Lung microvascular endothelial cell (primary cell): ENCODE measurements at places on chromosomes 1 and 21. TPM values are rescaled to one million over a fixed set of nuclear protein-coding genes. Genes with fewer than 3 reads are reported as not detected.

GRCh38 chr1:228646717-228647522 lies 88.4 kb upstream of the RHOU start:
- DNase-seq = peak; percentile 32

DNA sequence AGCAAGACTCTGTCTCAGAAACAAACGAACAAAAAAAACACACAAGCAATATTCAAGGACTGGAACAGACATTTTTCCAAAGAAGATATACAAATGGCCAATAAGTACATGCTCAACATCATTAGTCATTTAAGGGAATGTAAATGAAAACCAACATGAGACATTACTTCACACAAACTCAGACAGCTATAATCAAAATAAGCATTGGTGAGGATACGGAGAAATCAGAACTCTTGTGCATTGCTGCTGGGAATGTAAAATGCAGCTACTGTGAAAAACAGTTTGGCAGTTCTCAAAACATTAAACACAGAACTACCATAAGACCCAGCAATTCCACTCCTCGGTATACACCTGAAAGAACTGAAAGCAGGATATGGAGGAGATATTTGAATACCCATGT lies 15.4 kb downstream of the NOL9 start:
- no peak for DNase-seq

- DNase-seq = no peak
Observed at GRCh38 chr1:93625582-93626327, 55.9 kb downstream of the BCAR3 start.

DNA sequence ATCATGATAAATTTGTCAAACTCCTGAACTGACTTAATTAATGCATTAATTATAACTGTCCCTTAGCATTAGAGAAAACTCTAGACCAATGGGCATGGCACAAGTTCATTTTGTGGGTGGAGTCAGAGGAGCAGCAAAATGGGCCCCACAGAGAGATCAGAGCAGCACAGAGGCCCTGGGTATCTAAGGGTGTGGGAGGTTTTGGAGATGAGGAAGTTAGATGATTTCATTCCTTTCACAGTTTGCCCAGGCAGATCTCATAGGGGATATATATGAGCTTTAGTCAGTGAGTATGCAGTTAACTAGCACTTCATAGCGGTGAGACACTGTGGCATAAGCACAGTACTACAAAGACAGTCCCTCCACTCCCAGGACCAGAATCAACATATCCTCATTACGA lies 117.3 kb downstream of the MAB21L3 start:
- no peak for DNase-seq

DNA sequence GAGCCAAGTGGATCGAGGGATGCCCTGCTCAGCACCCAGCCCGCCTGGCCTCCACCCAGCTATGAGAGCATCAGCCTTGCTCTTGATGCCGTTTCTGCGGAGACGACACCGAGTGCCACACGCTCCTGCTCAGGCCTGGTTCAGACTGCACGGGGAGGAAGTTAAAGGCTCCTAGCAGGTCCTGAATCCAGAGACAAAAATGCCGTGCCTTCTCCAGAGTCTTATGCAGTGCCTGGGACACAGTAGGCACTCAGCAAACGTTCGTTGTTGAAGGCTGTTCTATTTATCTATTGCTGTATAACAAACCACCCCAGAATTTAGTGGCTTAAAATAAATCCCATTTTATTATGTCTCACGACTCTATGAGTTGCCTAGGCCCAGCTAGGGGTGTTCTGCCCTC lies 6.8 kb upstream of the BSND start:
- no peak for DNase-seq

DNA sequence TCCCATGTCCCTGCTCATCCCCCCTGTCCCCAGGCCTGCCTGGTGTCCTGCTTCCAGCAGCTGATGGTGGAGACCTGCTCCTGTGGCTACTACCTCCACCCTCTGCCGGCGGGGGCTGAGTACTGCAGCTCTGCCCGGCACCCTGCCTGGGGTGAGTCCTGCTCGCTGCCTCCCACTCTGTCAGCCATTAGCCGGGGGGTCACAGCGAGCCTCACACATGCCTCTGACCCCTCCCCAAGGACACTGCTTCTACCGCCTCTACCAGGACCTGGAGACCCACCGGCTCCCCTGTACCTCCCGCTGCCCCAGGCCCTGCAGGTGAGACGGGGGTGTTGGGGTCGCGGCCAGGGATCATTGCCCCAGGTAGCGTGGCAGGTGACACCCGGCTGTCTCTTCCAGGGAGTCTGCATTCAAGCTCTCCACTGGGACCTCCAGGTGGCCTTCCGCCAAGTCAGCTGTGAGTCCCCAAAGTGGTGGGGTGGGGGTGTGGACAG lies 10.0 kb downstream of the SCNN1D start:
- DNase-seq = peak; percentile 60

Gene PIGV
- 5.0 and 7.1 TPM in 2 replicates for total RNA-seq

Gene LCE2A
- not detected in 2 replicates for total RNA-seq

DNA sequence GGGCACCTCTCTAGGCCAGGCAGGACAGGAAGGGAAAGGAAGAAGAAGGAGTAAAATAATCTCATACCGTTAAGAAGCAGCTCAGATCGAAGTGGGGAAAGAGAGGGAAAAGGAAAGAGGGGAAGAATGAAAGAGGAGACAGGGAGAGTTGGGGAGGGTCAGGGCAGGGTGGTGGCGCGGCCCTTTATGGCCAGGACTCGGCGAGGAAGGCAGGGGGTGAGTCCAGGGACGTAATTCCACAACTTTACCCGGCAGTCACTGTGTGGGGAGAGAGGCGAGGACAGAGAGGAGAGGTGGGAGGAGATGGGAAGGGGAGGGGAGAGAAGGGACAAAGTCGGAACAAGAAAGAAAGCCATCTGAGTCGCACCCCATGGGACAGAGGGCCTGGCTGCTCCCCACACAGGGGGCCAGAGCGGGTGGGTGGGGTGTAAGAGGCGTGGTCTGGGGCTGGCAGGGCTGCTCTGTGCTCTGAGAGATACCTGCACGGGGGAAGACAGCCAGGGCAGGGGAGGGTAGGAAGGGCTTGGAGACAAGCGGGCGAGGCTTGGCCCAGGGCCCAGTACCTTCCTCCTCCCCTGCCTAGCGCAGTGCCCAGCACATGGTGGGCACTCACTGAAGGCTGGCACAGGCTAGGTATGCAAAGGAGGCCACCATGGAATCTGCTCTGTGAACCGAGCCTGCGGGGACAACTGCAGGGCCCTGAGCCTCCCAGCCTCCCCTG lies 49.4 kb downstream of the KIF21B start:
- DNase-seq = no peak

Gene IL10RB
- 34.0 and 46.4 TPM in 2 replicates for total RNA-seq

Gene SPATA45
- total RNA-seq = not detected in 2 replicates

GRCh38 chr1:231882790-231883189 lies 256.2 kb downstream of the DISC1 start:
- DNase-seq = no peak

Gene KCNAB2
- 0.65 and 0.99 TPM in 2 replicates for total RNA-seq

DNA sequence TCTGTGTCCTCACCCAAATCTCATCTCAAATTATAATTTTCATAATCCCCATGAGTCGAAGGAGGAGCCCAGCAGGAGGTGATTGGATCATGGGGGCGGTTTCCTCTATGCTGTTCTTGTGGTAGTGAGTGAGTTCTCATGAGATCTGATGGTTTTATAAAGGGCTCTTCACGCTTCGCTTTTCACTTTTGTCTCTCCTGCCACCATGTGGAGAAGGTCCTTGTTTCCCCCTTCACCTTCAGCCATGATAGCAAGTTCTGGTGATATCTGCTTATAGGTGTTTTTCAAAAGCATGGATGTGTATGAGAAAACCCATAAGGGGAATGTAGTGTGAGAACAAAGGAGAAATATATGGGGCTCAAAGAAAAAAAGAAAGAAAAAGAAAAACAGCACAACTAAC lies 405.9 kb upstream of the RGS18 start:
- no peak for DNase-seq

DNA sequence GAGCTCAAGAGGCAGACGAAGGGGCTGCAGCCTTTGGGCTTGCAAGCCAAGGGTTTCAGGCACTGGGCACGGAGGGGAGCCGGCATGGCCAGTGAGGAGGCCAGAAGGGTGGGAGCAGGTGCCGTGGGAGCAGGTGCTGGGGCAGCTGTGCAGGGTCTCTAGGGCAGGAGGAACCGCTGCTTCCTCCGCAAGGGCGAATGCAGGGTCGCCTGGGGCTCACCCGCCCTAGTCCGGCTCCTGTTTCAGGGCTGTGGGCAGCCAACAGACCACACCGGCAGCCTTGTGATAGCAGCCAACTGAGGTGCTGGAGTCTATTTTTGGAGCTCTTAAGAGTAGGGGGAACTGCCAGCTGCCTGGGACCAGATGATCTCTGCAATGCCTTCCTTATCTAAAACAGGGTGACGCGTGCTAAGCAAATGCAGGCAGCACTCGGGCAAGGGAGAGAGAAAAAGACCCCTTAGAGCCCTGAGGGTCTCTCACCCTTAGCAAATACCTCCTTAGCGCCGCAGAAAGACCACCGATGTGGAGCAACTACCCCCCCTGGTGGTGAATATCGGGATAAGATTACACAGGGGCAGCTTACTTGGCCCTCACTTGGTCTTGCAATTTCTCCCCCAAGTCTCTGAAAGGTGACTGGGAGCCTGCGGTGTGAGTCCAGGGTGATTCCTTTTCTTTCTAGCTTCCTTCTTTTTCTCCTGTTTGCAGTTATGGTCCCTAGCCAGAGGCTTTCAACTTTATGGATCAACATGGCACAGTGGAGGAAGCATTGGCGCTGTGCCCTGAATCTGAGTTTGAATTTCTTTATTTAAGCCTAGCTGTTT lies 20.7 kb upstream of the MAPKAPK2 start:
- DNase-seq = peak; percentile 68

Gene NGF
- total RNA-seq = under 0.01 and 0.22 TPM in 2 replicates

Gene ACTN2
- total RNA-seq = under 0.01 TPM in 1 of 2 replicates, not detected in the other

- no peak for DNase-seq
Observed at GRCh38 chr1:62800281-62800680, 16.3 kb downstream of the ATG4C start.

- DNase-seq = no peak
Observed at GRCh38 chr1:87706203-87706602, 377.5 kb downstream of the LMO4 start.

GRCh38 chr1:202807926-202808757 lies at the start of gene KDM5B:
Gene KDM5B (minus strand): TSS chr1:202808421. CDS start chr1:202808305, 116 bp downstream.
- DNase-seq = peak; percentile 71

- no peak for DNase-seq
Observed at GRCh38 chr1:25128121-25128621, 104.1 kb downstream of the SYF2 start.

DNA sequence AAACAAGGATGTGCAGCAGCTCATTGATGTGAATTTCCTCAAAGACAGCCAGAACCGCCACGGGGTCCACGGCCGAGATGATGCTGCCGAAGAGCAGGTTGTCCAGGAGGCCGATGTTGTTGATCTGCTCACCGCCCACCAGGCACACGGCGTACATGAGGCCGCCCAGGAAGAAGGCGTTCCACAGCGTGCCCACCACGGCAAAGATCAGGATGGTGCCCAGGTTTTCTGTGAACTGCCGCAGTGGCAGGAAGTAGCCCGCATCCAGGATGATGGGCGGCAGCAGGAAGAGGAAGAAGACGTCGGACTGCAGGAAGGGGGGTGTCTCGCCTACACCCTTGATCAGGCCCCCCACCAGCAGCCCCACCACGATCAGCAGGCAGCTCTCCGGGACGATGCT lies 41.1 kb downstream of the SLC9A1 start:
- DNase-seq = no peak

Gene KRTAP24-1
- not detected in 2 replicates for total RNA-seq

GRCh38 chr1:46030876-46031660 lies 101.4 kb downstream of the PIK3R3 start:
- DNase-seq = no peak

DNA sequence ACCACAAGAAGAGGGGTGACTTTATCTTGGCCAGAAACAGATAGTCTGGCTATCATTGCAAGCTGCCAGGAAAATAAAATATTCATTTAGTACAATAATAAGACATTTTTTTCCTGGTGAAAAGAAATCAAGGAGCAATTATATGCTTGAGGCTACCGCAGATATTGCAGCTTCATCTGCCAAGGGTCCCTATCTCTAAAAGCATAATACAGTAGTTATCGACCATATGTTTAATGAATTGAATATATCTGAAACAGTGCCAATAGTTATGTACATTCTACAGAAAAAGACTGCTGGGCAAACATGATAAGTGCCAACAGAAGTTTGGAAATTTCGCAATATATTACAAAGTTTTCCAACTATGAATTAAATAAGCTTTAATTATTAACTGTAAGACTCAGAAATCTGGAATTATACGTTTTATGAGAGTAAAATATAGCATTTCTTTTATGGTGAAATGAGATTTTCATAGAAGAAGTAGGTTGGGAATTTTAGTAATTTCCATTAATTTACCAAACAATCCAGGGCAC lies 561.1 kb upstream of the ZP4 start:
- DNase-seq = no peak

DNA sequence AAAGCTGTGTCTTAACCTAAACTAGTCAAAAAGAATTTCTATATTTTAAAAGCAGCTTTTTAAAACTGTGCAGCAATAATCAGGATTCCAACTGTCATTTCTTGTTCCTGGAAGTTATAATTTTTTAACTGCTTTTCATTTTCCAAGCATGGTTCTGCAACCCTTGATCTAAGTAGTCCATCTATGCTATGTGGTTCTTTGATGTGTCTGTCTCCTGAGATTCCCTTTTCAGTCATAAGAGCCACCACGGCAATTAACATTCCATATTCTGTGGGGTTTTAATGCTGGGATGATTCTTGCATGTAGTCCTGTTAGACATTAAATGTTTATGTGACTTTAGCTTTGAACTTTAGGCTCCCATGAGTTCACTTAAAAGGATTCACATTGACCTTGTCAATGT lies 220.4 kb downstream of the TPR start:
- DNase-seq = no peak

Gene AP4B1
- total RNA-seq = 13.5 and 17.5 TPM in 2 replicates

DNA sequence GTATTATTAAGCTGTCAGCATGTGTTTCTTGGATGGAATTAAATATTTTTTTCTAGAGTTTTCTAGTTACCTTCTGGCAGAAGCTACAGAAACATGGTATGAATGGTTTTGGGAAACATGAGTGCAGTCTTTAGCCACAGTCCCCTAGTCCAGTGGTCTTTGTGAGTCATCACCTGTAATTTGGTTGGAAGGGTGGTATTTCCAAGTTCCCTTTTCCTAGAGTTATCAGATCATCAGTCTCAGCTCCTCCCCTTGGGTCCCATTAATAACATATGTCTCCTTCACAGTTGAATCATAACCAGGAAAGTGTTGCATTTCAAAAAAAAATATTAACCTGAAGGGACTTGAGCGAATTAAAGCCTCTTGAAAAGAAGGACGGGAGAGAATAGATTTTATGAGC lies 27.0 kb downstream of the ELAVL4 start:
- DNase-seq = no peak

Gene S100A7
- total RNA-seq = not detected in 2 replicates

Gene LCK
- under 0.01 TPM in 2 replicates for total RNA-seq

Gene NUF2
- total RNA-seq = 1.6 and 6.5 TPM in 2 replicates

DNA sequence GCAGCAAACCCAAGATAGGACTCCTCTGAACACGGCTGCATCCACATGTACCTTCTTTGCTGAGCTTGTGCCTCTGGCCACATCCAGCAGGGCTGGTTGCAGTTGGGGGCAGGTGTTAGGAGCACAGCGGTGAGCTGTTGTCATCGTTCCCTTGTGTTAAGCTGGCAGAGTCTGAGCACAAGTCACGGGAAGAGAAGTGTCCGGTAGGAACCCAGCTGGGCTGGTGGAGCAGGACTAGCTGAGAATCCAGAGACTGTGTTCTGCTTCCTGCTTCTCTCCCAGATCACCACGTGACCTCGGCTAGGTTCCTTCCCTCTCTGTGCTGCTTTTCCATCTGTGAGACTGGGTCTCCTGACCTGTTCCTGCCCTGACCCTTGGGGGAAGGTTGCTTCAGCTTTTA lies 105.1 kb downstream of the PCBP3 start:
- no peak for DNase-seq

Gene SCAMP3
- total RNA-seq = 24.8 and 34.1 TPM in 2 replicates

- DNase-seq = no peak
Observed at GRCh38 chr1:224724566-224724965, 108.4 kb downstream of the CNIH3 start.

Gene PLEKHN1
- under 0.01 and 0.22 TPM in 2 replicates for total RNA-seq

Gene GOLT1A
- under 0.01 TPM in 2 replicates for total RNA-seq
